ENCODE measurements at places on chromosomes 7 and 10.

DNA sequence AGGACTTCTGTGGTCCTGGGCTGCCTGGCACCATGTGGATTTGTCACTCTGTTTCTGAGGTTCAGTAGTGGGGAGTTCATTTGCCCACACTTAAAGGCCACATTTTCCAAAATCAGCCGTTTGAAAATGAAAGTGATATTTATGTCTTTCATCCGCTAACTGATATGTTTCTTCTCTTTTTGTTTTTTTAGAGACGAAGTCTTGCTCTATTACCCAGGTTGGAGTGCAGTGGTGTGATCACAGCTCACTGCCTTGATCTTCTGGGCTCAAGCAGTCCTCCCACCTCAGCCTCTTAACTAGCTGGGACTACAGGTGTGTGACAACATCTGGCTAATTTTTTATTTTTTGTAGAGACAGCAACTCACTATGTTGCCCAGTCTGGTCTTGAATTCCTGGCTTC is 58.6 kb downstream of the EBLN1 start:
- DNase-seq = no peak

GRCh38 chr10:98403812-98404504 is 11.0 kb downstream of the PYROXD2 start:
- DNase-seq = no peak

- no peak for DNase-seq
These were observed 39.2 kb upstream of the COL1A2 start for GRCh38 chr7:94355454-94355853.

DNA sequence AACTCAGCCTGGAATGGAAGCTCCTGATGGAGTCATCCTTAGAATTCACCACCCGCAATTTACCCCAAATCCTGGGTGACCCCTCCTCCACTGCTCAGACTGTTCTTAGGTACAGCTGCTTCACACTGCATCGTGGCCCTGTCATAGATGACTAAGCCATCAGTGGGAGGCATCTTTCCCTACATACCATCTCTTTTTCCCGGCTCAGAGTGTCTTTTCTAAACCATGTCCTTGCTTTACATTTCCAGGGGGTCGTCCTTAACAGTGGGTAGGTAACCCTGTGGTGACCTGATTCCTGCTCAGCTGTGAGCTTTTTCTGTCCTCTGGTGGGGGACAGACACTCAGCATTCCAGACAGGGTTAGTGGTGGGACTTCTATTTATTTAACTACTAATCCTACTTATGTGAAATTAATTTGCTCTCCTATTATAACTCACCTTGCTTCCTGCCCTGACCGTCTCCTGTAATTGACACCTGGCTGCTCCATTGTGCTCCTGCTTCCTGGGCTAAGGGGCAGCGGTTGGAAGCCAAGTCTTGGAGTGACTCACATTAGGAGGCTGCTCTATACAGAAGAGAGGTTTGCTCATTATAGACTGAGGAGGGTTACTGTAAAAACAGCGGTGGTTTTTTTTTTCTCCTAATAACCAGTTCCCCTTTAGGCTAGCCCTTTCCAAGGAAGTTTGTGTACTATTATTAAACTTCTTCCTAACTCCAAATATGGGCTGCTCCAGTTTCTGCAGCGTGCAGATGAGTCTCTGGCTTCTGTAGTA is 40.6 kb downstream of the PYROXD2 start:
- DNase-seq = no peak

GRCh38 chr10:74189999-74190421 is 39.0 kb downstream of the ADK start:
- DNase-seq = no peak

- DNase-seq = no peak
These were observed 275.4 kb downstream of the PARD3 start for GRCh38 chr10:34539533-34540315.

DNA sequence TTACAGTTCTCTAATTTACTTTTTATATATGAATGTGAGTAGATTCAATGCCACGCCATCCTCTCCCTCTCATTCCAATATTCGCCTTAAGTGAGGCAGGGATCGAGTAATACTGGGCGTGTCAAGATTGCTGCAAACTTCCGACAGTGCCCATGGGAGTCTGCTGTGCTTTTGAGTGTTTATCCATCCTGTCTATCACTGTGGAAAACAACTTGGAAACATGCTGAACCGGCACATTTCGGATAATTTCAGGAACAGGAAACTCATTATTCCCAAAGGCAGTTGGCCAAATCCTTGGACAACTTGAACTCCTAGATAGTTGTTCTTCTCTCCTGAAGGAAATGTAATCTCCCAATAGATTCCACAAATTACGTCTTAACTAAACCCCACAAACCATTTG is 28.5 kb downstream of the PIP4K2A start:
- no peak for DNase-seq

DNA sequence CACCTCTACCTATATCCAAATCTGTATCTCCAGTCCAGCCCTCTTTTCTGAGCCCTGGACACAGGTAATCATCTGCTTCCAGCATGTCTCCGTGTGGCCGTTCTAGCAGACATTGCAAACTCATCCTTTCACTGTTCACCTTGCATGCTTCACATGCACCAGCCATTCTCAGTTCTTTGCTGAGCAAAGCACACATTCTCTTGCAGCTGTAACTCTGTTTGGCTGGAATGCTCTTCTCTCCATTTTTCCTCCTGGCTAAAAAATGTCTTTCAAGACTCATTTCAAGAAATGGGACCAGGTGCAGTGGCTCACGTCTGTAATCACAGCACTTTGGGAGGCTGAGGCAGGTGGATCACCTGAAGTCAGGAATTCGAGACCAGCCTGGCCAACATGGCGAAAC is 40.3 kb upstream of the NRF1 start:
- no peak for DNase-seq

GRCh38 chr10:130074639-130075038 is 36.0 kb downstream of the C10orf143 start:
- DNase-seq = no peak

- DNase-seq = no peak
These were observed 371.8 kb upstream of the KCND2 start for GRCh38 chr7:119900996-119901672.

GRCh38 chr10:5163487-5163886 is 21.5 kb downstream of the AKR1C8 start:
- no peak for DNase-seq

GRCh38 chr10:11004144-11005077 is 13.3 kb upstream of the CELF2 start:
- DNase-seq = no peak

DNA sequence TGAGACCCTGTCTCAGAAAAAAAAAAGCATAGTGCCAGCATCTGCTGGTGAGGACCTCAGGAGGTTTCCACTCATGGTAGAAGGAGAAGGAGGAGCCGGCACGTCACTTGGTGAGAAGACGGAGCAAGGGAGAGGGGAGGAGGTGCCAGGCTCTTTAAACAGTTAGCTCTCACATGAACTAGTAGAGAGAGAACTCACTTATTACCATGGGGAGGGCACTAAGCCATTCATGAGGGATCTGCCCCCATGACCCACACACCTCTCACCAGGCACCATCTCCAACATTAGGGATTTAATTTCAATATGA is 62.9 kb upstream of the VKORC1L1 start:
- DNase-seq = no peak

- no peak for DNase-seq
These were observed 28.7 kb downstream of the ST8SIA6 start for GRCh38 chr10:17425584-17426262.

GRCh38 chr7:95658676-95659075 is 62.4 kb upstream of the PDK4 start:
- DNase-seq = no peak

DNA sequence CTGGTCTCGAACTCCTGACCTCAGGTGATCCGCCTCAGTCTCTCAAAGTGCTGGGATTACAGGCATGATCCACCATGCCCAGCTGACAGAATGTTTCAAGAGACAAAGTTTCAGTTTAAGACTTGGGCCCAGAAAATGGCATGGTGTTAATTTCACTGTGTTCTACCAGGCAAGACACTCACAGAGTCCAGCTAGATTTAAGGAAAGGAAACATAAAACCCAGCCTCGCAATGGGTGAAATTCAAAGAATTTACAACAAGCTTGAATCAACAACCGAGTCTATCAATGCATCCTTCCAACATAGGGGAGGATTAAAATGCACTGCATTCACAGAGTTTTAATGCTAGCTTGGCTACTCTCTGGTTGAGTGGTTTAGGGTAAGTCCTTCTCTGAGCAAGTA is 764.0 kb downstream of the XPNPEP1 start:
- no peak for DNase-seq

DNA sequence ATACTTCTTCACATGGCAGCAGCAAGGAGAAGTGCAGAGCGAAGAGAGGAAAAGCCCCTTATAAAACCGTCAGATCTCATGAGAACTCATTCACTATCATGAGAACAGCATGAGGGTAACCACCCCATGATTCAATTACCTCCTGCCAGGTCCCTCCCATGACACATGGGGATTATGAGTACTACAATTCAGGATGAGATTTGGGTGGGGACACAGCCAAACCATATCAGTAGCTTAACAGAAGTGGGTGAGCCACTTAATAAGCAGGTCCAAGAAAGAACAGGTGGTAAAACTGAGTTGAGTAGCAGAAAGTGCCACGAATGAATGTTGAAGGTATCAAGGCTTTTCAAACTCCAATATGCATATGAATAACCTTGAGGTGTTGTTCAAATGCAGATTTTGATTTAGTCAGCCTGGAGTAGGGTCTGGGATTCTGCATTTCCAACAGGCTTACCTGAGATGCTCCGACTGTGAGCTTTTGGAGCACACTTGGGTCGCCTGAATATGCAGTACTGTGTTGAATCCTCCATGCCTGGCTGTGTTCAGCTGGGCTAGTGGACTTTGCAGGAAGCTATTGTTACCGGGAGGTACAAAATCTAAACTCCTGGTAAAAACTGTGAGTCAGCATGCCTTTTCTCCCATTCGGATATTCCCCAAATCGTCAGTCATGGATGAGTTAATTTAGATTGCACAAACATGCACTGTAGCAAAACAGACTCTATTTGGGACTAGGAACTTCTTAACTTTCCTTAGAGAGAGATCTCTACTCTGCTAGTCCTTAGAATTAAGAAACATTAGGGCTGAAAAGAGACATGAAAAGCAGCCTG is 69.0 kb upstream of the PRKCQ start:
- DNase-seq = no peak

DNA sequence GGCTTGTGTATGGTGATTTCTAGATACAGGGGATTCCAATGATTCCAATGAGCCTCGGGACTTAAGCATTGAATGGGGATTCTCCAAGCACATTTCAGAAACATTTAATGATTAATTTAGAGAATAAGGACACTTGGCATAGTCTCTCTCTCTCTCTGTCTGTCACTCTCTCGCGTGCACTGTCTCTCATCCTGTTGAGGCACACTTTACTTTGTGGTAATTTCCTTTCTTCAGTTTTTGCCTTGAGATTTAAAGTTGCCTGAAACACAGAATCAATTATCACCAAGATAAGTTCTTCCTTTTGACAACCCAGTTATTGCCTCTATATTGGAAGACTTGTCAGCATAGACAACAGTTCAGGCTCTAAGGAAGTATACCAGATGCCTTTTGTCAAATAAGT is 131.6 kb downstream of the ARID5B start:
- no peak for DNase-seq

GRCh38 chr7:127933146-127933545 is 98.1 kb downstream of the LRRC4 start:
- DNase-seq = no peak

DNA sequence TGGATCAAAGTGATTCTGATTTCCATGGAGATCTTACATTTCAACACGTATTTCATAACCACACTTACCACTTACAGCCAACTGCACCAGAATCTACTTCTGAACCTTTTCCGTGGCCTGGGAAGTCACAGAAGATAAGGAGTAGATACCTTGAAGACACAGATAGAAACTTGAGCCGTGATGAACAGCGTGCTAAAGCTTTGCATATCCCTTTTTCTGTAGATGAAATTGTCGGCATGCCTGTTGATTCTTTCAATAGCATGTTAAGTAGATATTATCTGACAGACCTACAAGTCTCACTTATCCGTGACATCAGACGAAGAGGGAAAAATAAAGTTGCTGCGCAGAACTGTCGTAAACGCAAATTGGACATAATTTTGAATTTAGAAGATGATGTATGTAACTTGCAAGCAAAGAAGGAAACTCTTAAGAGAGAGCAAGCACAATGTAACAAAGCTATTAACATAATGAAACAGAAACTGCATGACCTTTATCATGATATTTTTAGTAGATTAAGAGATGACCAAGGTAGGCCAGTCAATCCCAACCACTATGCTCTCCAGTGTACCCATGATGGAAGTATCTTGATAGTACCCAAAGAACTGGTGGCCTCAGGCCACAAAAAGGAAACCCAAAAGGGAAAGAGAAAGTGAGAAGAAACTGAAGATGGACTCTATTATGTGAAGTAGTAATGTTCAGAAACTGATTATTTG is 15.3 kb downstream of the HNRNPA2B1 start:
- no peak for DNase-seq

DNA sequence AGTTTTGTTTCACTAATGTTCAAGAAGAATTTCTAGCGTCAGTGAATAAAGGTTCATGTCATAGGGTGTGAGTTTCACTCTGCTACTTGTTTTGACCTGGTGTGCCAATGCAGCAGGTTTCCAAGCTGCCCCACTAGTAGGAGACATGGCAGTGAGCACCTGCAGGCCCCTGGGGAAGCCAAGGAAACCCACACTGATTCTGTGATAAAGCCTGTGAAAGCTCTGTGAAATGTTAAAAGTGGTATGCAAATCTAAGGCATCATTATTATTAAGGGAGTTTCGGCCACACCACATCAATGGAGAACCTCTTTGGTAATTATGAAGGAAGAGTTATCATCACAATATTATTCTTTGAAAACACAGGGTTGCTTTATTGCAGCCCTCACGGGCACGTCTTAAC is 46.4 kb downstream of the ABCB5 start:
- no peak for DNase-seq

DNA sequence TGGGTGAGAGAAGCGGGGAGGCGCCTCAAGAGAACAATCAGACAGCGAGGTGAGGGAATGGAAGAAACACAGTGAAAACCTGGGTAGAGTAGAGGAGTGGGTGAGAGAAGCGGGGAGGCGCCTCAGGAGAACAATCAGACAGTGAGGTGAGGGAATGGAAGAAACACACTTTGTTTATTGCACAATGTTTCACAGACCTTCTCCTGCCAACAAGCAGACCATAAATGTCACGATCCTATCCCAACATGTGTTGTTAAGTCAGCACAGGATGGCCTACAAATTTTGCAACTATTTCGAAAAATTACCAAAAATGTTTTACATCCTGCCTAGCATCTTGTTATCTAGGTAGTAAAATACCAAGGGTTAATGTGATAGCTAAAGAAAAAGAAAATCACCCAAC is 115.3 kb downstream of the JAZF1 start:
- no peak for DNase-seq

- no peak for DNase-seq
These were observed 36.5 kb downstream of the NPS start for GRCh38 chr10:127585519-127586023.

GRCh38 chr10:67110286-67110685 is 184.4 kb downstream of the LRRTM3 start:
- DNase-seq = no peak

GRCh38 chr7:120402079-120402767 is 129.2 kb downstream of the KCND2 start:
- no peak for DNase-seq

DNA sequence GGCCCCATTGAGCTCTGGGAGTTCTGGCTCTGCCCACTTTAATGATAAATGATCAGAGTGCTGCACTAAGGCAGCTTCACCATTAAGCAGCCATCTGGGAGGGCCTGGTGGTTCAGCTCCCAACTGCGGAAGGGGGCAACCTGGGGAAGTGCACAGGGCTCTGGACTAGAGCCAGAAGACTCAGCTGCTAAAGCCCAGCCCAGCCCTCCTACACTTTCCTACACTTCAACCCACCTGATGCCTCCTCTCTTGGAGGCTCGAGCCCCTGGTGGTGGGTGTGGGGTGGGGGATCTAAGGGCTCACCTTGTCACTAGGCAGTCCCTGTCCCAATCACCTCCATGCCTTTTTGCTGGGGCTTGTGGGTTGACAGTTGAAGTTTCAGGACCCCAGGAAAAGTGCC is 60.6 kb upstream of the ANTXRL start:
- no peak for DNase-seq
